Pons (tissue), 1 donor: ENCODE measurements at places on chromosomes 12 and 14.
A peak's percentile ranks its signal among the peaks of the same experiment; 100 is the strongest.

DNA sequence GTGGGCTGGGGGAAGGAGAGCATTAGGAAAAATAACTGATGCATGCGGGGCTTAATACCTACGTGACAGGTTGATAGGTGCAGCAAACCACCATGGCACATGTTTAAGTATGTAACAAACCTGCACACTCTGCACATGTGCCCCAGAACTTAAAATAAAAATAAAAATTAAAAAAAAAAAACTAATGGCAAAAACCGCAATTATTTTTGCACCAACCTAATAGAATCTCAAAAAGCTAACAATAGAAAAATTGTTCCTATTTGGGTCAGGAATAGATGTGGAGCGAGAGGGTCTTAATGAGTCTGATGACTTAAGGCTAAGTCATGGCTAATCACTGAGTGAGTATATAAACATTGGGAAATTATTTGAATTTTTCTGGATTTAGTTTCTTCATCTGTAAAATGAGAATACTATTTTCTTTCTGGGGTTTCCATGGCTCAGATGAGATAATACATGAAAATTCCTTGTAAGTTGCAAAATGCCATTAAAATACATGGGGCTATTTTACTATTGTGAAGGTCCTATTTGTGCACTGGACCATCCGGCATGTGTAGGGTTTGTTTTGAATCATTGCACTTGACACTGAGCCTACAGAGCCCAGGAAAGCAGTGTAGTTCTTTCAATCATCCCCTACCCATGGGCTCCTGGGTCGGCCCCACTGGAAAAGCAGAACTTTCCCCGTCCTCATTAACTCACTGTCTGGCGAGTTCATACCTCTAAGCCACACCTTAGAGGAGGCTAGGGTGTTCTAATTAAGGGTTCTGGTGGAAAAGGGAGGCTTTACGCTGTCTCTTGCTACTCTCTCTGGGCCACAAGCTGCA lies 164.1 kb upstream of the NTF3 start:
- DNase-seq, result no peak

- DNase-seq, result peak; percentile 23
Measured at GRCh38 chr14:87045246-87045645, 947.7 kb downstream of the GALC start.

DNA sequence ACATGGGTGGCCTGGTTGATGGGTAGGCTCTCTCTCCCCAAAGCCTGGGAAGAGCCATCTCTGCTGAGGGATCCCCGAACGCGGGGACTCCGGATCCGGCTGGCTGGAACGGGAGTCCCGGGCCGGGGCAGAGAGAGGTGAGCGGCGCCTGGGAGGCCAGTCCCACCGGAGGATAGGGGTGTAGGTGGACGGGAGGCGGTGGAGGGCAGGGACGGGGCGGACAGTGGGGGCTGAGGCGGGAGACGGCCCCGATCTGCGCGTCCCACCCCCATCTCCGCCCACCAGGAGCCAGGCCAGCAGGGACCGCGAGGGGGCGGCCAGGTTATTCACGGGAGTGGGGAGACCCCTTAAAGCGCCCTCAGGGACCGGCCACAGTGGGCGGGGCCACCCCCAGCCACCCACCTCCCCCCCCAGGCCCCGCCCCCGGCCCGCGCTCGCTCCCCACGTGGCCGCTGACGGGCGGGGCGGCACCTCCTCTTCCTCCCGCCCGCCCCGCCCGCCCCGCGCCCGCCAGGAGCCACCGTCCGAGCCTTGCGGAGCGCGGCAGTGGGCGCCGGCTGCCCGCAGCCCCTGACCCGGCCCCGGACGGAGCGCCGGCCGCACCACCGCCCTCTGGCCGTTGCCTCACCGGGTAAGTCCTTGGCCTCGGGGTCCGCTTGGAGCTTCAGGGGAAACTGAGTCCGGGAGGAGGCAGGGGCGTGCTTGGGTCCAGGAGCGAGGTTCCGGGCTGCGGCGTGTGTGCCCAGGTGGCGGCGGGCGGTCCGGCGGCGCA lies at the start of gene INF2:
Gene INF2, plus strand, starts transcription at position 510 of the 772 bp plus-strand sequence. CDS start 11,748 bp downstream, outside the sequence.
- DNase-seq, result peak; percentile 57

DNA sequence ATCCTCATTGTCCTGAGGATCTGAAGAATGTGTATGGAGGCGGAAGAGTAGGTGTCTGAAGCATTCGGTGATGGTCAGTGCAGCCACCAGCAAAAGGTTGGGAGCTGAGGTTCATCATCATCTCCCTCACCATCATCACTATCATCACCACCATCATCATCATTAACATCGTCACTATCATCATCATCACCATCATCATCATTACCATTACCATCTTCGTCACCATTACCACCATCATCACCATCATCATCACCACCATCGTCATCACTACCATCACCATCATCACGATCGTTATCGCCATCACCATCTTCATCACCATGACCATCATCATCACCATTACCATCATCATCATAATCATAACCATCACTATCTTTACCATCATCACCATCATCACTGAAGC lies 90.8 kb upstream of the TMEM132D start:
- DNase-seq, result no peak

GRCh38 chr14:60116181-60116580 lies 24.5 kb downstream of the PCNX4 start:
- DNase-seq, result no peak

GRCh38 chr12:93727911-93728310 lies 50.7 kb downstream of the CRADD start:
- no peak for DNase-seq

- no peak for DNase-seq
Measured at GRCh38 chr14:99821519-99822508, 28.6 kb downstream of the EML1 start.

DNA sequence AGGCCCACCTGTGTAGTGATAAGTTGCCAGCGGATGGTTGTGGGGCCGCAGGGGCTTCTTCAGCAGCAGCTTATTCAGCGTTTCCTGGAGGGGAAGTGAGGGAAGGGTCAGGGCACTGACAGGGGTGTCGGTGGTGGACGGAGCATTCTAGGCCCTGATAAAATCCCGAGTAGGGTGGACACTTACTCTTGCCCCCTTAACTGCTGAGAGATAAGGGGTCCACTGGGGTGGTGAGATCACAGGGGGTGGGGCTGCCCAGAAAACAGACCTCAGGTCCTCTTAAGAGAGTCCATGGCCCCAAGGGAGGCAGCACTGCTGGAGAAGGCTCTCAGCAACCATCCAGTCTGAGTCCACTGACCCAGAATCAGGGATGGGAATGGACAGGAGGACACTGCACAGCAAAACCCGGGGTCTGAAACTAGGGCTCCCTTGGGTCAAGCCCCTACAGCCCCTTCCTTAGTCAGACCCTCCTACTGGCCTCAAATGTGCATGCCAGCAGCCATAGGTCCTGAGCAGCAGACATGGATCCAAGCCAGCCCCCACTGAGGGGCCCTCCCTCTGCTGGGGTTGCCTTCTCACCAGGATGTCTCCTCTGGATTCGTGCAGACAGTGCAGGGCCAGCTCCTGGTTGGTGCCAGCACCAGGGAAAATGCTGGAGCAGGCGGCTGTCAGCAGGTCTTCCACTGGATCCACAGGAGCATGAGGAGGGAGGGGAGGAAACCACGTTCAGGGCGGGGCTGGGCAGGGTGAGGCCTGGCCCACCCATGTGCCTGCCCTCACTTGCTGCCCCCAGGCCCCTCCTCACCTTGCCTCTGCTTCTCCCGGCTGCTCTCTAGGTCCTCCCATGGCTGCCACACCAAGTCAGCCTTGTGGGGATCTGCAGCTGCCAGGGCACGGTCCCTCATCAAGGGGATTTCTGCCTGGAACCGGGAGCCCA lies 12.1 kb upstream of the PNMA1 start:
- DNase-seq, result no peak

DNA sequence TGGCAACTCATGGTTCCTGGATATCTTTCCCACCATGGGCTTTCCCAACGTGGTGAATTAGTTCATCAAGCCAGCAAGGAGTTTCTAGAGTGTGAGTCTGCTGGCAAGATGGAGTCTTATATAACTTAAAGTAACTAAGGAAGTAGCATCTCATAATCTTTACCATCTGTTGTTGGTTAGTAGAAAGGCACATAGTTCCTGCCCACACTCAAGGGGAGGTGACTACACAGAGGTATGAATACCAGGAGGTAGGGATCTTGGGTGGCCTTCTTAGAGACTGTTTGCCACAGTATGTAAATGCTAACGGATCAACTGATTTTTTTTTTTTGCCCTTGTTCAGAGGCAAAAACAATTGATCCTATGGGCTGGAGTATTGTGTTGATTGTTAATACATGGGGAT lies 446.9 kb downstream of the ATP23 start:
- DNase-seq, result no peak

GRCh38 chr14:71331403-71331802 lies 424.1 kb downstream of the PCNX1 start:
- no peak for DNase-seq

DNA sequence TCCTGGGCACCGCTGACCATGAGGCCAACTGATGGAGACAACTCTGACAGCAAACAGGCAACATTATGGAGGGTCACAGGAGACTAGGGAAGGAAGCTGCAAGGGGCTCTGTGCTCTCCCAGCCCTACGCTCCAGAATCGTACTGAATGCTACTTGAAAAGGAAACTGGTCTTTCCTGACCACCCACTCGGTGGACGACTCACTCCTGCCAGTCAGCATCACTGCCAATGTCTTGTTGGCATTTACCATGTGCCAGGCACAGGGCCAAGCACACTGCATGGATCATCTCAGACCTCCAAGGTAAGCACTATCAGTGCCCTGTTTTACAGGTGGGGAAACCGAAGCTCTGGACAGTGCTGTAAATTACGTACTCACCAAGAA lies 38.0 kb downstream of the CCDC85C start:
- no peak for DNase-seq

DNA sequence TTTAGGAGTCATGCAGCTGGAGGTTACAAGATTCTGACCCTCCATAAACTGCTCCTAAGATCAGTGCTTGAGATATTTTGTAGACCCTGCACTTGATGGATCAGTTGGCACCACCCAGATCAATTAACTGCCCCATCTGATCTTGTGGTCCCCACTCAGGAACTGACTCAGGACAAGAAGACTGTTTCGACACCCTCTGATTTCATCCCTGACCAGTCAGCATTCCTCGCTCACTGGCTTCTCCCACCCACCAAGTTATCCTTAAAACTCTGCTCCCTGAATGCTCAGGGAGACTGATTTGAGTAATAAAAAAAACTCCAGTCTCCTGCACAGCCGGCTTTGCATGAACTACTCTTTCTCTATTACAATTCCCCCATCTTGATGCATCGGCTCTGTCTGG lies 360.2 kb downstream of the GALC start:
- DNase-seq, result no peak

- DNase-seq, result no peak
Measured at GRCh38 chr14:32312010-32312331, 17.1 kb upstream of the AKAP6 start.

DNA sequence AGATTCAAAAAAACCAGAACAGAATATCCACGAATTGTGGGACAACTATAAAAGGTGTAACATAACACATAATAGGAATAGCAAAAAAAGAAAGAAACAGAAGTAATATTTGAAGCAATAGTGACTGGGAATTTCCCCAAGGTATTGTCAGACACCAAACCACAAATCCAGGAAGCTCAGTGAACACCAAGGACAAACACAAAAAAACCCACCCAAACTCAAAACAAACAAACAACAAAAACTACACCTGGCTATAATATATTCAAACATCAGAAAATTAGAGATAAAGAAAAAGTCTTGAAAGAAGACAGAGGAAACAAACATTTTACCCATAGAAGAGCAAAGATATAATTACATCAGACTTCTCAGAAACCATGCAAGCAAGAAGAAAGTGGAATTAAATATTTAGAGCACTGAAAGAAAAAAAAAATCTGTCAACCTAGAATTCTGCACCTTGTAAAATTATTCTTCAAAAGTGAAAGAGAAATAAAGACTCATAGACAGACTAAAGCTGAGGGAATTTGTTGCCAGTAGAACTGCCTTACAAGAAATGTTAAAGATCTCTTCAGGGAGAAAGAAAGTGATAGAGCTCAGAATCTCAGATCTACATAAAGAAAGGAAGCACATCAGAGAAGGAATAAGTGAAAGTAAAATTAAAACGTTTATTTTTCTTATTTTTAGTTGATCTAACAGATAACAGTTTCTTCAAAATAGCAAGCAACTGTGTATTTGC lies 12.1 kb upstream of the HMGA2 start:
- DNase-seq, result no peak

DNA sequence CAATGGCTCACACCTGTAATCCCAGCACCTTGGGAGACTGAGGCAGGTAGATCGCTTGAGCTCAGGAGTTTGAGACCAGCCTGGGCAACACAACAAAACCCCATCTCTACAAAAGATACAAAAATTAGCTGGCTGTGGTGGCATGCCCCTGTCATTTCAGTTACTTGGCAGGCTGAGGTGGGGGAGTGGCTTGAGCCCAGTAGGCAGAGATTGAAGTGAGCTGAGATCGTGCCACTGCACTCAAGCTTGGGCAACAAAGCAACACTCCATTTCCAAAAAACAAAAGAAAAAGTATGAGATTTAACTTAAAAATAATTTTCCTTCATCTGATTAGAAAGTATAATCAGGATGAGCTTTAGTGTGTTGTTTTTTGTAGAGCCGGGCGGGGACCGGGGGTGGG lies 47.9 kb upstream of the BCAT1 start:
- DNase-seq, result no peak

DNA sequence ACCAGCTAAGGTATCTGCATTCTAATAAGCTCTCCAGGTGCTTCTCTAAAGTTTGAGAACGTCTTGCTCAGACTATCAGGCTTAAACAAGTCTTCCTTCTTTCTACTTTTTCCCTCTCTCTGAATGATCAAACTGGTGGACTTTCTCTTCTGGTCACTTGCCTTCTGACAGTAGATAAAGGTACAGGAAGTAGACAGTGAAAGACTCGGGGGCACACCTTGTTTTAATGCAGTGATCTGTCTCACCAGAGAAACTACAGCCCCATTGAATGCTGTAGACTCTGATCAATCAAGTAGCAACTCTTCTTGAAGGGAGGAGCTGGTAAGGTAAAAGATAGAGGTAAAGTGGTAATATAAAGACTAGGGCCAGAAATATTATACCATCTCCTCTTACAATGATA lies 48.1 kb upstream of the ATXN7L3B start:
- no peak for DNase-seq

- no peak for DNase-seq
Measured at GRCh38 chr14:105047283-105048016, 17.8 kb downstream of the GPR132 start.

DNA sequence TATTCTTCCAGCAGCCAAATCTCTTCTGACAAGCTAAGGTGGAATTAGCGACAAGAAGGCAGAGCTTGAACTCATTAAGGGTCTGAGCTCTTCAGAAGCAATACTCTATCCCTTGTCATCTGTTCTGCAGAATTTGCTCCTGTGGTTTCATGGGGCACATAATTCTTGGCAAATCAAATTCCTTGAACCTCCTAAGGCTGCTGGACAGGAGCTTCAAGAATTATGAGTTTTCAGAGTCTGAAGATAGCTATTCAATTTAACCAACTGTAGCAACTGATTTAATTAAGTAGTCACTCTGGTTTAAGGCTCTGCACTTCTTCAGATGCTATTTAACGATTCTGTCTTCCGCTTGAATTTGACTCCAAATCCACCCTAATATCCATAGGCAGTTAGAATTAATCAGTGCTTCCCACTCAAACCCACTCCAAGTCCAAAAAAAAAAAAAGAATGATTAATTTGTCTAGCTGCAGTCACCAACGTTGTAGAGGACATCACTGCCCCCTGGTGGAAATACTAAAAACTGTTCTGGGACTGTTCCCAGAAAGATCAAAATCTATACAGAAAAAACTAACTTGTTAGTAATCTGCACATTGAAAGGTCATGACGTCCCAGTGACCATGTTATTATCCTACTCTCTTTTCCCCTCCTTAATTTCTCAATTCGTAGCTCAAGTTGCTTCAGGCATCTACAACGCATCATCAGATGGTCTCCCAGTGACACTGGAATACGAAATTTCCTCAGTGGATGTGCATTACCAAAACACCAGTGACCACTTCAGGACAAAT lies 169.9 kb downstream of the KIF21A start:
- peak; percentile 37 for DNase-seq

GRCh38 chr12:52631264-52631663 lies 12.9 kb upstream of the KRT73 start:
- no peak for DNase-seq
